Activated naive CD4-positive, alpha-beta T cell treated with anti-CD3 and anti-CD28 coated beads for 36 hours (primary cell): ENCODE measurements at places on chromosomes 6 and 20.

DNA sequence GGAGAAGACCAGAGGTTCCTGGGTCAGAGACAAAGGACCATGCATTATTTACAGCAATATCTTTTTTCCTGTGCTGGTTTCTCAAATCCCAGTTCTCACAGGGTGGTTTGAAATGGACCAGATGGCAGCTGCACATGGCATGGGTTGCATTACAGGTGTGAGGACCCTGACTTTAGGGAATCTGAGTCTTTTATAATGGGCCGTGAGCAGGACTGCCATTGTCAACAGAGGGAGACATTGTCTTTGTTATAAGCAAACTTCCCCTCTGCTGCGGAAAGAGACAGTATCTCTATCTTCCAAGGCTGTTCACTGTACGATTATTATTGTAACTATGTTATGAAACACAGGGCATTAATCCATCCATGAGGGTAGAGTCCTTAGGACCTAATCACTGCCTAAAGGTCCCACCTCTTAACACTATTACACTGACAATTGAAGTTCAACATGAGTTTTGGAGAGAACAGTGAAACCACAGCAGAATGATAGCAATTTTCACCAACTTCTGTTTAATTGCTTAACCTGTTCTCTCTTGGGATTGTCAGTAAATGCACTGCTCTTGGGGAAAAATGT lies 156.1 kb upstream of the AGPAT4 start:
- no peak for DNase-seq

- DNase-seq: peak; percentile 7
Observed at GRCh38 chr20:56200456-56200855, 48.1 kb upstream of the MC3R start.

DNA sequence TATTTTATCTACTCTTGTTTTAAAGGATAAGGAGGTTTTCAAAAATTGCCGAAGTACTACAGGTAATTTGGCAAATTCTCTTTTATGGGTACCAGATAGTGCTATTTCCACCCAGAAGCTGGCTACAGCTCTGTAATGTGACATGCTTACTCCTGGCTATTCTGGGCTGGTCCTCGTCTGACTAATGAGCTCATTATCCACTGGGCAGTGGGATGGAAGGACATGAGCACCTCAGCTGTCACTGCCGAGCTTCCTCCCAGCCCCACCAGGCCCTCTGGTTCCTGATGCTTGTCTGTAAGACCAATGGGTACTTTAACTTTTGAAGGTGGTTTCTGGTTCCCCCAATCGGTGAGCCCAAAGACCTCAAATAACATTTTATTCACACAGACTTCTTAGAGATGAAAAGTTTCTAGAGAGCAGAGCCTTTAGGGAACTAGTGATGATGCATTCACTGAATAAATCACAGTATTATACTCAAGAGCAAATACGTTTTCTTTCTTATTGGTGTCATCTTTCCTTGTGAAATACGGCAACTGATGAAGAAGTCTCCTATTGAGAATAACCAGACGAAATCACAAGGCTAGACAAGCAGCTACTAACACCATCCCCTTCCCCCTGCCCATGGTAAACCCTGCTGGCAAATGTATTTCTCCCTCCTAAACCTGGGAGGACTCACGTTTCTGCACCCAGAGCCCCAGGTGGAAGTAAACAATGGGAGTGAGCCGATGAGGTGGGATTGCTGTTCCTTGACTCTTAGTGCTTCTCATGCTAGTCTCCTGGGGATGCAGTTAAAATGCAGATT lies 80.8 kb downstream of the SLC22A3 start:
- no peak for DNase-seq

DNA sequence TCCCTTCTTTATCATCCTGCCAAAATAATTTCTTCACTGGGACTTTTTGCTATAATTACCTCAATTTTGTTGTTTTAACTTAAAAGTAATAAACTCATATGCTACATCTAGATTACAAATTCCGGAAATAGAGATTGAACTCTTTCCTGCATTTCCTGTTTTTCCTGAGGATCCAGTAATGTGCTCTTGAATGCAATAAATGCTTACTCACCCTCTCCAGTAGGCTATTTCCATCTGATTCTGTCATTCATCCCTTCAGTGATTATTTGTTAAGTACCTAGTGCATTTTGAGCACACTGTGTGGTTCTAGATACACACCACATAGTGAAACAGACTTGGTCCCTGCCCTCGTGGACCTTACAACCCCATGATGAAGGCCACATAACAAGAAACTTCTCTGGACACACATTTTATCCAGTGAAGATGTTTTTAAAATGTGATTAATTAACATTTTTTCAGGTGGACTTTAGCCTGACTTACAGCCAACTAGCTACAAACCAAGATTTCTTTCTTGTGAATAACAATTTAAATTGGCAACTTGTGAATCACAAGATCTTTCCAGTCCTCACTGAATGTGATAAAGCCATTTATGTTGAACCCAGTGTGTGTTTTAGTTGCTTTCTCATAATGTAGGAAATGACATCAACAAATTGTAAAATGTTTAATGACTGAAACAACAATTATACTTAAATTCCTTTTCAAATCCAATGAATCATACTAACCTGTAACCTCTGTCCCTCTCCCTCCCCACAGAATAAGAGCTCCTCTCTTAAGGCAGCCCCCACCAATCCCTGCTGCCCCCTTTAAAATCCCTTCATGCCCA lies 272.3 kb downstream of the KHDC1L start:
- no peak for DNase-seq
